ENCODE measurements at places on chromosomes 16 and 17.

GRCh38 chr17:50865868-50866260, 290 bp downstream of the TOB1 start:
- no peak for DNase-seq

- no peak for DNase-seq
Measured at GRCh38 chr16:19330841-19331397, 45.4 kb downstream of the CLEC19A start.

- DNase-seq, result no peak
Measured at GRCh38 chr17:59617156-59617732, 2.5 kb upstream of the CLTC start.

GRCh38 chr17:30124273-30124796, 7.7 kb downstream of the NSRP1 start:
- DNase-seq, result no peak

DNA sequence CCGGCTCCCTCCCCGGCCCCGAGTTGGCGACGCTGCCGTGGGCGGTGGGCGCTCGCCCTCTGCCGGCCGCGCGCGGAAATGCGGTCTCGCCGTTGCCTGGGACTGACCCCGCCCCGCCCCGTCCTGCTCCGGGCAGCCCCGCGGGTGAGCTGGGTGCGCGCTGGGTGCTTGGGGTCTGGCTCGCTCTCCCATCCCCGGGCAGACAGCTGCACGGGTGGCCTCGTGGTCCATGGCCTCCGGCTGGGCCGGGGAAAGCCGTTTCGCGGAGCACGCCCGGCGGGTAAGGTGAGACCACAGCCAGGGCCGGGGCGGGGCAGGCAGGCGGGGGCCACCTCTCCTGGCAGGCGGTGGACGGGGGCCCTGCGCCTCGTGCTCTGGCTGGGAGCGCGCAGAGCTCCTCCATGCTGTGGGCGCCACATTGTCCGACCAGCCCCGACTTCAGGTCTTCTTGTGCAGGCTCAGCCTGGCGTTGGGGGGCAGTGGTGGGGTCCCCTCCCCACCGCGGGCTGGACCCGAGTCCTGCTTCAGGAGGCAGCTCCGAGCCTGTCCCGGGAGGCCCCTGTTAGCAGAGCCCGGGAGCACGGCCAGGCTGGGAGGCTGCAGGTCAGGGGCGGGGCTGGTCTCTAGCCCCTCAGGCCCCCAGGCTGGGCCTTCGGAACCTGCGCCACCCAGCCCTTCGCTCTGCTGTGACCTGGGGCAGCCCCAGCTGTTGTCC, 7.0 kb upstream of the C1QTNF8 start:
- peak; percentile 75 for DNase-seq

DNA sequence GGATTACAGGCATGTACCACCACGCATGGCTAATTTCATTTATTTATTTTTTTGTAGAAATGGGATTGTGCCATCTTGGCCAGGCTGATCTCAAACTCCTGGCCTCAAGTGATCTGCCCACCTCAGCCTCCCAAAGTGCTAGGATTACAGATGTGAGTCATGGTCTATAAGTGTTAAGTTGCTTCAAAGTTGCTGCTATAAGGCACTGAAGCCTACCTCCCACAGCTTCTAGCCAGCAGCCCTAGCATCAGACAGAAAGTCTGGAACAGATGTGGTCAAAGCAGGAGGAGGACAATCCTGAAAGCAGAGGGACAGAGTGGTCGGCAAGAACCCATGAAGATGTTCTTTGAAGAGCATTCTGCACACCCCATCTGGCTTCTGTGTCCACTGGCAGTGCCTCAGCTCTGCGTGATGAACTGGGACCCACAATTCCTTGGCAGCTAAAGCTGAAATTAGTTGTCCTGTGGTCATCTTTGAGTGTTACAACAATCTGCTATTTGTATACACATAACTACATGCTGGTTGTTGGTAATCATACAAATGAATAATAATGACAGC, 11.2 kb downstream of the MAP3K14 start:
- no peak for DNase-seq

- DNase-seq, result no peak
Measured at GRCh38 chr17:81792675-81793615, 11.0 kb upstream of the GCGR start.

DNA sequence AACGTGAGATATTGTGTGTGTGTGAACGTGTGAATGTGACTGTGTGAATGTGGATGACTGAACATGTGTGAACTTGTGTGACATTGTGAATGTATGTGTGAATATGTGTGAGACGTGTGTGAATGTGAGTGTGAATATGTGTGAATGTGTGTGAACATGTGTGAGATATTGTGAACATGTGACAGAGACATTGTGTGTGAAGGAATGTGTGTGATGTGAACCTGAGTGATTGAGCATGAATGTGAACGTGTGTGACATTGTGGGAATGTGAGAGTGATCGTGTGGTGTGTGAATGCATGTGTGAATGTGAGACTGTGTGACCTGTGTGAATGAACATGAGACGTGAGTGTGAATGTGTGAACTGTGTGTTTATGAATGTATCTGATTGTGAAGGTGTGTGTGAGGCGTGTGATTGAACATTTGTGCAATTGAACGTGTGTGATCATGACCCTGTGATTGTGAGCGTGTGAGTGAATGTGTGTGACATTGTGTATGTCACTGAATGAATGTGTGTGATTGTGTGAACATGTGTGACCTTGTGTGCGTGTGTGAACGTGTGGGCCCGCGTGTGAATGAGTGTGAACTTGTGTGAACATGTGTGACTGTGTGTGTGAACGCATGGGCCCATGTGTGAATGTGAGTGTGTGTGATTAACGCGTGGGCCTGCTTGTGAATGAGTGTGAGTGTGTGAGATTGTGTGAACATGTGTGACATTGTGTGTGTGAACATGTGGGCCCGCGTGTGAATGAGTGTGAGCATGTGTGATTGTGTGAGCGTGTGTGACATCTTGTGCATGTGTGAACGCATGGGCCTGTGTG, 23.2 kb upstream of the GSE1 start:
- no peak for DNase-seq

GRCh38 chr16:19084879-19085278, 17.5 kb downstream of the COQ7 start:
- no peak for DNase-seq

GRCh38 chr16:35744726-35745125, 2285.3 kb downstream of the TP53TG3F start:
- no peak for DNase-seq

- DNase-seq, result peak; percentile 54
Measured at GRCh38 chr17:75689441-75689873, 22.3 kb downstream of the SAP30BP start.

DNA sequence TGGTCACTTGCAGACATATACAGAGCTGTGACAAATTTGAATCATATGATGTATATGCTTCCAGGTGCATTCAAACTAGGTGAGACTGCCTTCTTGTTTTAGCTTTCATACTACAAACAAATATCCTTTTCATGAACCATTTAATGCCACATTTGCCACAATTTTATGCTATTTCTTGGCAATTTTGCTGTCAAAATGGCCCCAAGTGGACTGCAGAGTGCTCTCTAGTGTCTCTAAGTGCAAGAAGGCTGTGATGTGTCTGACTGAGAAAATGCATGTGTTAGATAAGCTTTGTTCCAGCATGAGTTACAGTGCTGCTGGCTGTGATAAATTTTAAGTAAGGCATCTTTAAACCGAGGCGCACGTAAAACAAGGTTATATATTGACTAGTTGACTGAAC, 38.3 kb downstream of the CDH13 start:
- DNase-seq, result no peak

GRCh38 chr16:54174750-54175149, 111.8 kb downstream of the IRX3 start:
- no peak for DNase-seq
